RKO (cell line): ENCODE measurements at places on chromosomes 5 and 9.
A peak's percentile ranks its signal among the peaks of the same experiment; 100 is the strongest.

- DNase-seq: peak; percentile 28
Measured at GRCh38 chr9:71758785-71759184, 9.5 kb downstream of the CEMIP2 start.

GRCh38 chr9:89829346-89829745 is 224.5 kb downstream of the GADD45G start:
- no peak for DNase-seq

DNA sequence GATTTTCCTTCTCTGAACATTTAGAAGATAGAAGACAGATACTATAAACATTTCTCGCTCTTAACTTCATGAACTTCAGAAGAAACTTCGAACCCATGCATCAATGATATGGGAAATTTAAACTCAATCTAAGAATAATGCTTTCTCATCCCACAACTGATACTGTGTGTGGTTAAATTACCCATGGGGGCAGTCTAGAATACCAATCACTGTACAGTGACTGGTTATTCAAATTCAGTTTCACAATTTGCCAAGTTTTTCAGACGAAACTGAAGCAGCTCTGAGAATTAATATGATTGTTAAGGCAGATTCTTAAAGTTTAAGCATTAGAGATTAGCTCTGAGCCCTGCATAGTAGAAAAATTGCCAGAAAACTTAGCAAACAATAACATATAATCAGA is 431.0 kb downstream of the SH3GL2 start:
- no peak for DNase-seq

DNA sequence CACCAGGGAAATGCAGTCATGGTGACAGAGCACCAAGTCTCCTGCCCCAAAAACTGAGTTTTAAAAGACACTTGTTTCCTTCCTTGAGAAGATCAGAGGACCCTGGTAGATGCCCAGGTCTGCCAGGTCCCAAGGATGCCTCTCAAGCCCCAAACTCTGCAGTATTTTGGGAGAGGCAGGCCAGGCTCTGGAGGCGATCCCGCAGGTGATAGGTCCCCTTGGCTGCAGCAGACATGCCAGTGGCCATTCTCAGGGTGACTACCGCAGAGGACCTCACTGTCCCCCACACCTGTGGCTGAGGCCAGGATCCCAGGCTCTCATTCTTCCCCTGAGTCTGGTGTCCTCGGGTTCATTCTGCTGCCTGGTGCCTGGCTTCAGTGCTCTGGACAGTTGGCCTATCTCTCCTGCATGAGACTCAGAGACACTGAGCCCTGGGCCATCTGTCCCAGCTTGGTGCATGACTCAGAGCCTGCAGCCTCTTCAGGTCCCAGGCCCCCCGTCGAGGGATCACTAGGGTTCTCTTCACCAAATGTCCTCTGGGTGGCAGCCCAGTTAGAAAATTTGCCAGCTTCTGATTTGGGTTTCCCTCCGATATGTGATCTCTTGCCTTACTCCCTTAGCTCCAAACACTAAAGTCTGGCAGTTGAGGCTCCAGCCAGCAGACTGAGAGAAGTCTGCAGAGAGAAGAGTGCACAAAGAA is 59.7 kb upstream of the GARNL3 start:
- peak; percentile 53 for DNase-seq

DNA sequence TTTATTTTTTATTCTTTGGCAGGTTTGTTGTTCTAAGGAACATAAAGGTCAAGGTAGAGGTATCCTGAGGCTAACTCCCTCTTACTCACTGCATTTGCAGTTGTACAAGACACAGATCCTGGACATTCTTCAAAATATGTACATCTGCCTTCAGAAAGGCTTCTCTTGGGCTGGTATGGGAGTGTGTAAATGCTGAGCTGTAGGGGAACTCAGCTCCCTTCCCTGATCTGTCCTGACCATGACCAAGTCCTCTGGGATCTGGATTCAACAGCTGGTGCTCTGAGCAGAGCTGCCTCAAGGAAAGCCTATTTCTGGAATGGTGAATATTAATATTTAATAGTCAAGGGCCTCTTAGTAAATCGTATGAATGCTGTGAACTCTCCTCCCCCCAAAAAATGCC is 117.4 kb downstream of the PRKACG start:
- no peak for DNase-seq

DNA sequence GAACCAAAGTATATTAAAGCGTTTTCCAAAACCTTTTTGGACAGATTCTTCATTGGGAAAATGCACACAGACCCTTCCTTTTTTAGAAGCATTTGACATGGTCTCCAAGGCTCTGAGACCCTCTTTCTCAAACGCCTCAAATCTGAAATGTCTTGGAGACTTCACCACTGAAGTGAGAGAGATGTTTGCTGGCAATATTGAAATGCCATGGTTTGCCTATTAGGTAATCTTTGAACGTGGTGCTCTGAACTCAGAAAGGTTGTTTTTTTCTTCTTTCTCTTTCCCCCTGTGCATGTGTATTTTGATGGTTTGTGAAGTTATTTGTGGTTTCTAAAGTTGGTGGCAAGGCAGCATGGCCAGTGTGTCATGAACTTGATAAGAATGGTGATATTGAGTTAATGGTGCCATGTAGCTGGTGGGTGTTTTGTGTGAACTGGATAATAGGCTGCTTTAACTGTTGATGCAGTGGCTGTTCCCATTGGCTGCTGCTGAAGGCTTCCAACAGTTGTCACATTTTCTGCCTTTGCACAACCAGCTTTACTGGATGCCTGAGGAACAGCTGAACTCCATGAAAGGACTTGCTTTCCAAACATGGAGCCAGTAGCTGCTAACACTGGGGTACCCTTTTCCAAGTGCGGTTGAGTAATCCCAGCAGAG is 1.7 kb downstream of the PALM2AKAP2 start:
- no peak for DNase-seq

DNA sequence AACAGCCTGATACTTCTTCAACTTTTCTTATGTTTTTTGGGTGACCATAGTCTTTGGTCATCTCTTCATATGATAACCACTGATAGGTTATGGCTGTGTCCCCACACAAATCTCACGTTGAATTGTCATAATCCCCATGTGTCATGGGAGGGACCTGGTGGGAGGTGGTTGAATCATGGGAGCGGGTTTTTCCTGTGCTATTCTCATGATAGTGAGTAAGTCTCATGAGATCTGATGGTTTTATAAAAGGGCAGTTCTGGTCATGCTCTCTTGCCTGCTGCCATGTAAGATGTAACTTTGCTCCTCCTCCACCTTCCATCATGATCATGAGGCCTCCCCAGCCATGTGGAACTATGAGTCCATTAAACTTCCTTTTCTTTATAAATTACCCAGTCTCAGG is 8.7 kb downstream of the RHOBTB3 start:
- no peak for DNase-seq

DNA sequence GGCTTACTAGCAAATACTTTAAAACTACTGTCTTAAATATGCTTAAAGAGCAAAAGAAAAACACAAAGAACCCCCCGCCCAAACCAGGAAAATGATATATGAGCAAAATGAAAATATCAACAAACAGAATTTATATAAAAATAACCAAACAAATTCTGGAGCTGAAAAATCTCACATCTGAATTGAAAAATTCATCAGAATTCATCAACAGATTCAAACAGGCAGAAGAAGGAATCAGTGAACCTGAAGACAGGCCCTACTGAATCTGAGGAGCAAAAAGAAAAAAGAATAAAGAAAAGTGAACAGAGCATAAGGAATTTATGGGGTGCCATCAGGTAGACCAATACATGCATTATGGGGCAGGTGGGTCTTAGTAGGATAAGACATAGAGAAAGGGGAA is 49.8 kb upstream of the SPTLC1 start:
- no peak for DNase-seq

GRCh38 chr9:92631452-92632343 is 38.2 kb downstream of the IPPK start:
- DNase-seq: no peak

GRCh38 chr5:138975098-138975847 is 100.1 kb upstream of the LRRTM2 start:
- DNase-seq: no peak

DNA sequence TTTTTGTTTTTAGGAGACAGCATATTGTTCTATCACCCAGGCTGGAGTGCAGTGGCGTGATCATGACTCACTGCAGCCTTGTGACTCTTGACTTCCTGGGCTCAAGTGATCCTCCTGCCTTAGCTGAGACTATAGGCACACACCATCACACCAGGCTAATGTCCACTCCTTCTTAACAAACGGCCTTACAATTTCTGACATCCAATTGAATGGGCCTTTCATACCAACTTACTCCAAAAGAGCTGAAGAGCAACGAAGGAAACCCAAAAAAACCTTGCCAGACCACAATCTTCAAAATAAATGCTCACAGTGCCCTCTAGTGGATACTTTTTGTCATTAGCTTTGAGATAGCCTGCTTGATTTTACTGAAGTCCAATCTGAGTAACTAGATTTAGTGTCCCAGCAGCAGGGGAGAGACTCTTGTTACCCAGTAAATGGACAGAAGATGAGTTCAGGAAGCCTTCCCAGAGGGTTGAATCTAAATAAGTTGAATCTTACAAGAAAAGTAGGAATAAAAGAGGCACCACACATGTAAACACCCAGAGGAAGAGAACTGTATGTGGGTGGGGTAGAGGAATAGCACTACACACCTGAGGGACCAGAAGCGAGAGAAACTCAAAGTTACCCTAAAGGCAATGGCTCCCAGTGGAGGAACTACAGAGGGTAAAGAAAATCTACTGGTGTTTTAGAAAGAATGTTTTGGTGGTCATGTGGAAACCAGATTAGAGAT is 9.3 kb downstream of the ZNF622 start:
- DNase-seq: peak; percentile 87

GRCh38 chr9:122332644-122333043 is 38.2 kb upstream of the PTGS1 start:
- DNase-seq: no peak

- no peak for DNase-seq
Measured at GRCh38 chr9:136671646-136672430, 9.1 kb downstream of the EGFL7 start.

DNA sequence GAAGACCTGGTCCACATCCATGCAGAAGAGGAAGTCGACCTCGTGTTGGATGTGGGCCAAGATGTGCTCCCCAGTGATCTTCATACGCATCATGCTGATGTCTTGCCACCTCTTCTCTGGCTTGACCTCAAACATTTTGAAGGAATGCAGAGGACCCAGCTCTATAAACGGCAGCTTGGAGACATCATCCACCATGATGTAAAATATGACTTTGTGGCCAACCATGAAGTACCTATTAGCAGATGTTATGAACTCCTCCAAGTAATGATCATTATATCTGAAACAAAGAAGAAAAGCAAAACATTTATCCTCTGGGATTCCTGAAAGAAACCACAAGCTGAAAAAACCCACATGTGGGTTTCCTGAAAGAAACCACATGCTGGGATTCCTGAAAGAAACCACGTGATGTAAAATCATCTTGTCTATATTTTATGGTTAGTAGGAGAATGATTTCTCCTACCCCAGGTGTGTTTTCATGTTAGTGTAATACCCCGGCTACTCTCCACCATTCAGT is 52.3 kb downstream of the GGTA1 start:
- DNase-seq: no peak

DNA sequence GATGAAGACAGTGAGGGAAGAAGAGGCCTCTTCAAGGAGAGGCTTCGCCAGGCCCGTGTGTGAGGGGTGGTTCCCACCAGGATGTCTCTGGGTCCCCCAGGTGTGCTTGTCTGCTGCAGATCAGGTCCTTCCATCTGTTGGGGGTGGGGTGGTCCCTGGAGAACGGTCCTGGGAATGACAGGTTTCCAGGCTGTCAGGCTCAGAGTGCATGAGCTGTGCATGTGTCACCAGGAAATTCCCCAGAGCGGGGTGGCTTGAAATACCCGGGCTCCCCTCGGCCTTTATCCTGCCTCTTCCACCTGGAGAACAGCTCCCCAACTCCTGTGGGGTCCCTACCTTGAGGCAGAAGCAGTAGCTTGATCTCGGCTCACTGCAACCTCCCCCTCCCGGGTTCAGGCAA is 118.8 kb downstream of the GAPVD1 start:
- DNase-seq: peak; percentile 37

- DNase-seq: no peak
Measured at GRCh38 chr5:135996611-135997010, 32.2 kb upstream of the TGFBI start.

- no peak for DNase-seq
Measured at GRCh38 chr9:14401911-14402310, 88.0 kb upstream of the NFIB start.

DNA sequence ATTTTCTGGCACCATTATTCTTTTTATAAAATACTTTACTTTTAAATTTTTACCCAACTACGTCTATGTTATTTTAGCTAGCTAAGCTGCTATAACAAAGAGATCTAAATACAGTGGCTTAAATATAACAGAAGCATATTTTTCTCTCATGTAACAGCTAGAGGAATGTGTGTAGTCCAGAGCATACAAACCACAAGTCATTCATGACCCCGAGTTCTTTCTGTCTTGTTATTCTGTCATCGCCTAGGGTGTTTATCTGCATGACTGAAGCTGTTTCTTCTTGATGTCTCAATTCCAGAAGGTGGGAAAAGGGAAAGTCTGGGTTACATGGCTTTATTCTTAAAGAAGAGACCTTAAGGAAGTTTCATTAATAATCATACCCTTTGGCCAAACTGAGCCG is 136.9 kb upstream of the RFX3 start:
- DNase-seq: no peak

GRCh38 chr5:154395407-154396106 is 50.2 kb upstream of the SAP30L start:
- DNase-seq: no peak

GRCh38 chr5:84383296-84383815 is 1.3 kb downstream of the EDIL3 start:
- DNase-seq: no peak

- no peak for DNase-seq
Measured at GRCh38 chr9:135224921-135225541, 137.6 kb downstream of the OLFM1 start.

- no peak for DNase-seq
Measured at GRCh38 chr5:77177576-77177975, 32.9 kb upstream of the PDE8B start.

DNA sequence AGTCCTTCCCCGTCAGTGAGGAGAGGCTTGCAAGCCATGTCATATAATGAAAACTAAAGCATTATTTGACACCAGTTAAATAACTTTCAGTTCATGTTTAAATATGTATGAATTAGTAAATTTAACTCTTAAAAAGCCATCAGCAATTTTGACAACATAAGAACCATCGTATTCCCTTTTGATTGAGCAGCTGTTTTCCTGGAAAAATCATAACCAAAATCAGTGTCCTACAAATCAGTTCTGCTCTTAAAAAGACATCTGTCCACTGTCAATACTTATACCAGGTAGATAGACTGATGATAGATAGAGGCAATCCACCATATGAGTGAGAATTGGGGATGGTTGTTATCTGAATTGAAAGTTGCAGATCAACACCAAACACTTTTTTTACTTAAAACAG is 2.3 kb downstream of the DIRAS2 start:
- DNase-seq: no peak

DNA sequence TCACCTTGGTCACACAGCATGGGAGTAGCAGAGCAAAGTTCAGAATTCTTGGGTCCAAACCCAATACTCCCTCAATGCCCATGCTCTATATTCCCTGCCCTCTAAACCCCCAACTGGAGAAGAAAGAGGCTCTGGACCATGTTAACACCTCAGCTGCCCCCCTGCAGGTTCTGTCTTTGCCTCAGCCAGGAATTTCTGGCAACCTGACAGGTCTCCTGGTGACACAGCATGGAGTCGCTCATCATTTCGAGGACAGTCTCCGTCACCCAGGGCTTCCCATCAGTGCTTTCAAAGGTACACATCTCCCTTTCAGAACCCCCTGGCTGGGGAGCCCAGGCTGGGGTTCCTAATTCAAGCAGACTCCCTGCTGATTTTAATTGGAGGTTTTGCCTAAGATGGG is 189.5 kb downstream of the BRINP1 start:
- no peak for DNase-seq
